ENCODE measurements at places on chromosomes 7 and 10.

DNA sequence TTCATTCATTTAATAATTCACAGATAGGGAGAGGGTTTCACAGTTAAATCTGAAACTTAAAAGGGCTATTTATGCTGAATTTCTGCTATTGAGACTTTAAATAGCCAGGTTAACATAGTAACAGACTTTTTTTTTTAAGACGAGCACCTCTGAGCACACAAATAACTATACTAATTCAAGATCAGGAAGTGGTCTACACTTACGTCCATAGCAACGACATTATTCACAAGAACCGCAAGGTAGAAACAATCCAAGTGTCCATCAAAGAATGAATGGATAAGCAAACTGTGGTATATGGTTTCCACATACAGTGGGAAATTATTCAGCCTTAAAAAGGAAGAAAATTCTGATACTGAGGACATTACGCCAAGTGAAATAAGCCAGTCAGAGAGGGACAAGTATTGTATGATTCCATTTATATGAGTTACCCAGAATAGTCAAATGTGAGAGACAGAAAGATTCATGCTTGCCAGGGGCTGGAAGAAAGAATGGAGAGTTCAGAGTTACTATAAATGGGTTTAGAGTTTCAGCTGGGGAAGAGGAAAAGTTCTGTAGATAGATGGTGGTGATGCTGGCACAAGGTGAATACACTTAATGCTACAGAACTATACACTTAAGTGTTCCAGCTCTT lies 140.3 kb upstream of the LAMB4 start:
- DNase-seq, result no peak

- no peak for DNase-seq
Measured at GRCh38 chr7:39894904-39895303, 55.2 kb upstream of the CDK13 start.

DNA sequence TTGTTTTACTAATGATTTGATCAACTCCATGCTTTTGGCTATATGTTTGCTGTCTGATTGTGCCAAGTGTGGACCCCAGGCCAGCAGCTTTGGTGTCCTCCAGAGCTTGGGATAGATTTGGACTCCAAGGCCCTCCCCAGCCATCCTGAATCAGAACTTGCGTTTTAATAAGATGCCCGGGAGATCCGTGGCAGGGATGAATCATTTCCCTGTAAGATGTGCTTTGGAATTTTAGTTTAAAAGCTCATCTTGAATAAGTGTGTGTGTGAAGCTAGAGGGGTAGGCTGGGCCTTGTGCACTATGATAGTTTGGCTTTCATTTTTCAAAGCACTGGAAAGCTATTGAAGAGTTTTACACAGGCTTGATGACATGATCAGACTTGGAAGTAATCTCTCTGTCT lies 66.2 kb upstream of the SDK1 start:
- DNase-seq, result no peak

DNA sequence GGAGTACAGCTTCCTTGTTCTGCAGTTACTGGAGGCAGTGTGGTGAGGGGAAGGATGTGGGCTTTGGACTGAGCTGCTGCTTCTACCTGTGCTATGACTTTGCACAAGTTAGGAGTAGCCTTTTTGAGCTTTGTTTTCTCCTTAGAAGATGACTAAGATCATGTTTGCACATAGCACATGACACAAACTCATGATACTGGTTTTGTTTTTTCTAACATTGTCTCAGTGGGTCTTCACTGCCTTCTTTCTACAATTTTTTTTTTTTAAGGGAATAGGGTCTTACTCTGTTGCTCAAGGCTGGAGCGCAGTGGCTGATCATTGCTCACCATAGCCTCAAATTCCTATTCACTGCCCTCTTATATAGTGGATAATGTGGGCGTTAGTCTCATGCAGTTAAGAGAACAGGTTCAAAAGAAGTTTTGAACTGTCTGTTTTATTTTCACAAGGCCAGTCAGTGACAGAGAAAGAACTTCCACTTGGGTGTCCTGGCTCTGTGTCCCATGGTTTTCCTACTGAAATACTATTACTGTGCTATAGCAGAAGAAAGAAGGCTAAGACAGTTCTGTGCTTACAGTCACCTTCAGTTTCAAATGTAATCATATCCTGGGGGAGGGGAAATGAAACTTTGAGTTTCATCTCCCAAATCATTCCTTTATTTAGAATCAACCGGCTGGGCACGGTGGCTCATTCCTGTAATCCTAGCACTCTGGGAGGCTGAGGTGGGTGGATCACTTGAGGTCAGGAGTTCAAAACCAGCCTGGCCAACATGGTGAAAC lies 72.0 kb downstream of the KAT6B start:
- no peak for DNase-seq

GRCh38 chr10:96721207-96721572 lies 876 bp upstream of the PIK3AP1 start:
- no peak for DNase-seq

- DNase-seq, result no peak
Measured at GRCh38 chr10:6217611-6218010, 14.9 kb downstream of the PFKFB3 start.

DNA sequence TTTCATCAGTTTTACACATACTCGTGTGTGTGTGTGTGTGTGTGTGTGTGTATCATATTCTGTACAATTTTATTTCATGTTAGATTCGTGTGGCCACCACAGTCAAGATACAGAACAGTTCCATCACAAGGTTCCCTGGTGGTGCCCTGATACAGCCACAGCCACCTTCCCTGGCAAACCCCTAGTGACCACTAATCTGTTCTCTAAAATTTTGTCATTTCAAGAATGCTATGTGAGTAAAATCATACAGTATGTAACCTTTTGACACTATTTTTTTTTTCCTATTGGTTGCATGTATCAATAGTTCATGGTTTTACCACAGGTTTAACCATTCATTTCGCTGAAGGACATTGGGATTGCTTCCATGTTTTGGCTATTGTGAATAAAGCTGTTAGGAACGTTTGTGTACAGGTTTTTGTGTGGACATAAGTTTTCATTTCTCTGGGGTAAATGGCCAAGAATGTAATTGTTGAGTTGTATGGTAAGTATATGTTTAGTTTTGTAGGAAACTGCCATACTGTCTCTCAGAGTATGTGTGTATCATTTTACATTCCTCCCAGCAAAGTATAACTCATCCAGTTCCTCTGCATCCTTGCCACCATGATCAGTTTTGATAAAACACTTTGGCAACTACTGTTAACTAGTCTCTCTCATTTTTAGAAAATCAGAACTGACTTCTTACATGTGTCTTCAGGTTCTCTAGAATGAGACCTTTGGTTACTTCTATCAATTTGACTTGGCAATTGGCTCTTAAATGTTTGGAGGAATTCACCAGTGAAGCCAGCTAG lies 20.6 kb downstream of the KLHDC10 start:
- DNase-seq, result no peak

DNA sequence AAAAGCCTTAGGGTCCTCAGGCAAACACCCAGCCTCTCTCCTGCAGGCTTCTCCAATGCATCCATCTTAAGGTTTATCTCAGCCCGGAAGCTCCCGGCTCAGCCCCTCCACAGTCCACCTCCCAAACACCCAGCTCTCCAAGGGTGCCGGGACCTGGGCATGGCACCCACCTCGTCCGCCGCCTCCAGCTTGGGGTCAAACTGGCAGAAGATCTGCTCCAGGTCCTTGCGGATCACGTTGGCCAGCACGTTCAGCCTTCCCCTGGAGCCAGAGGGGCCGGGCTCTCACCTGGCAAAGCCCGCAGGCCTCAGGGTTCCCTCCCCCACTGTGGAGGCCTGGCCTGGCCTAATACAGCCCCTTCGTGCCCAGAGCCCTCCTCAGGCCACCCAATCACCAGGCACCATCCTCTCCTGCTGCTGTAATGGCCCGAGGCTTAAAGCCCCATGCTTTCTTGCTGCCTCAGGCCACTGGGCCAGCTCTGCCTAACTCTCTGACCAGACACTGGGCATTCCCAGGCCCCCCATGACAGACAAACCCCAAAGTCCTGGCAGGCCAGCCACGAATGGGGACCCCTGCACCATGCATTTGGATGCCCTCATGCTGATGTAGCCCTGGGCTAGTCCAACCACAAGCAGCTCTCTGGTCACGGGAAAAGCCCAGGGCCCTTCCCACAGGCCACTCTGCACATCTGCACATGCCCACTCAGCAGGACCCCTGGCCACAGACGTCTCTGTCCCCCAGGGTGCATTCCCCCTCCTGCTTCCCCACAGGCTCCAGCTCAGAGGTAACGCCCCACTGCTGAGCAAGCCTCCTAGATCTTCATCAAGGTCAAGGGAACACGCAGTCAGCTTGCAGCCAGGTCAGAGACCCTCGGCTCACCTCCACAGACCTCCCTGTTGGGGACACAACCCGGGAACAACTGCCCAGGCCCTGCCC lies 12.3 kb downstream of the OGDHL start:
- no peak for DNase-seq

DNA sequence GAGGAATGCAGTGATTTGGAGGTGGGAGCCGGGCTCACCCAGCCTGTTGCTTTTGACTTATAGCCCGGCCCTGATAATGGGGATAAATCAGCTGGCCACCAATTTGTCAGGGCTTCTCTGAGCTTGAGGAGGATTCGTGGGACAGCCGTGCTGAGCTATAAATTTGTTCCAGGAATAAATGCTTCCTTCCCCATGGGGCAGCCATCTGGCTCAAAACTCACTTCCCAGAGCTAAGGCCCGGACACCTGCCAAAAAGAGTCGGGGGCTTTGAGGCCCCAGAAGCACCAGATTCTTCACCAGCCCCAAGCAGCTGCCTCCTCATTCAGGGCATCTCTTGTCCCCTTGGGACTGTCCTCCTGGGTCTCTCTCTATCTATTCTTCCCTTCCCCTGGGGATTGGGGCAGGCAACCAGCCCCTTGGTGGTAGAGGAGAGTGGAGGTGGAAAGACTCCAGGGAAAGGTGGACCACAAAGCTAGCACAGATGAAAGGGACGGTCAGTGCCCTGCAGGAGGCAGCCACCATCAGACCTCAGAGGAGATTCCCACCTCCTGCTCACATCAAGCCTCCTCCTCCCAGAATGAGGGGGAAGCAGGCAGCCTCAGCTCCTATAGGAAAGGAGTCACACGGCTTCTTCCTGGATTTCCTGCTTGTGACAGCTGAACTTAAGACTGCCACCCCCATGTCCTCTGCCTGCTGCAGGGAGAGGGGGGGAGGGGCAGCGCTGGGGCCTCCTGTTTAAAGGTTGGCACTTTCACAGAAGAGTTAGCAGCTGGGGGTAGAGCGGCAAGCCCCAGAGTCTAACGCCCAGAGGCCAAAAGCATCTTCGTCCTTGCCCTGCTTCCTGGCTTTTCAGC lies 44.2 kb upstream of the LRRC4 start:
- DNase-seq, result no peak

DNA sequence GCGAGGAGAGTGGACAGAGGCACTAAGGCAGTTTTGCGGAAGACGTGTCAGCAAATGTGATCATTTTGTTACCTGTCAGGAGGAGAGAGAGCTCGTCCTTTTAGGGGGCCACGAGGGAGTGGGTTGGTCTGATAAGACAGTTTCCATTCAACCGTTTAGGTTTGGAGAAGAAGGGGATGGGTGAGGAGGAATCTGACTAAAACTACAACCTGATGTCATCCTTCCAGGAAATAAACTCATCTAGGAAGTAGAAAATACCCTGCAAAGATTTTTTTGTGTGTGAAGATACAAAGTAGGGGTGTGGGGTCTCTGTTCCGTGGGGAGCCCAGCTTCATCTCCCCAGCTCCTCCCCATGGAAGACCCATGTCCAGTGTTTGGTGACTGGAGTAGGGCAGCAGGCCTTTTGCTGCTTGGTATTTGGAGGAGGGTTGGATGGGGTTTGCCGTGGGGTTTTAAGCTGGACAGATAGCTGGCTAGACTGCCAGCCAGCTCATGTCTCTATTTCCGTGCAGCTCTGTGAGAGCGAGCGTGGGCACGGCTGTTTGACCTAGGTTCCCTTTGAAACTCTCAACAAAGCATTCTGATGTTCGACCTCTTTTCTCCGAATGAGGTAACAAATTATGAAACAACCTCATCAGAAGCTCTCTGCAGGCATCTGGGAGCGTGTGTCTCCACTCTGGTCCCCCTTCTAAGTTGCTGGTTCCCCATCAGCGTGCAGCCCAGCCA lies 136.0 kb upstream of the TCF7L2 start:
- no peak for DNase-seq

GRCh38 chr7:29453021-29453420 lies 110.6 kb upstream of the PRR15 start:
- no peak for DNase-seq

DNA sequence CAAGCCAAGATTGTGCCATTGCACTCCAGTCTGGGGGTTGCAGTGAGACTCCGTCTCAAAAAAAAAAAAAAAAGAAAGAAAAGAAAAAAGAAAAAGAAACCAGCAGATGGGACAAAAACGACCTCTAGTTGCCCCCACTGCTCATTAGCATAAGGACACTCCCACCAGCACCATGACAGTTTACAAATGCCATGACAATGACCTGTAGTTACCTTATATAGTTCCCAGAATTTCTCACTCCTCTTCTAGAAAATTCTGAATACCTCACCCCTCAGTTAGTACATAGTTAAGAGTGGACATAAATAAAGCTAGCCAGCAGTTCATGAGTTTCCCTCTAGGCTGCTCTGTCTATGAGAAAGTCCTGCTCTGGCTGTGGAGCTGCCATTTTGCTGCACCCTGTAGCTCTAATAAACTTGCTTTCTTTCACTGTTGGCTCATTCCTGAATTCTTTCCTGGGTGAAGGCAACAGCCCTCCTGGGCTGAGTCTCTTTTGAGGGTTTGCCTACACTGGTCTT lies 276.8 kb upstream of the AKR1E2 start:
- DNase-seq, result no peak

- DNase-seq, result no peak
Measured at GRCh38 chr10:103759100-103759781, 96.1 kb downstream of the SH3PXD2A start.

DNA sequence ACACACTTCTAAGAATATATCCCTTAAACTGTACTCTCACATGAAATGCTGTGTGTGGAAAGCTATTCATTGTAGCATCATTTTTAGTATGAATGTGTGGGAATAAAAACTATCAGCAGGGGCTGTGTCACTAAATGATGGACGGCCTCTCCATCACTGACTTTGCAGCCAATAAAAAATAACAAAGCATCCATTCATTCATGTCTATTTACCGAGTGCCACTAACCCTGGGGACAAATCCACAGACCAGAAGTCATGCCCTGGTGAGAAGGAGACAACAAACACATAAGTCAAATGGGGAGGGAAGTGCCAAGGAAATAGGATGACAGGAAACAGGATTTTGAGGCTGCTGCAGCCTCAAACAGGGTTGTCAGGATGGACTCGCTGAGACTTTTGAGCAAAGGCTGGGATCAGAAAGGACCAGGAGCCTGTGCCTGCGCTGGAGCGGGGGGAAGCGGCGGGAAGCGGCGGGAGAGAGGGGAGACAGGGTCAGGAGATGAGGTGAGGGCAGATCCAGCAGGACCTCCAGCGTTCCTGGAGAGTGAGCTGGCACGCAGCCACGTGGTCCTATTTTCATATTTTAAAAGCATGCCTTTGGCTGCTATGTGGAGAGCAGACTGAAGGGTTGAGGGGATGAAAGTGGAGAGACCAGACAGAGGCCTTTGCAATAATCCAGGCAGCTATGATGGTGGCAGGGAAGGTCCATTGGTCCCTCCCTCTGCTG lies 2.2 kb upstream of the NOM1 start:
- DNase-seq, result no peak
